HT-29 (cell line): ENCODE measurements at places on chromosomes 11 and 22.

- no peak for DNase-seq
Measured at GRCh38 chr11:73233211-73233610, 15.1 kb downstream of the P2RY2 start.

GRCh38 chr11:102500829-102501228 lies 29.7 kb downstream of the MMP7 start:
- DNase-seq: no peak

DNA sequence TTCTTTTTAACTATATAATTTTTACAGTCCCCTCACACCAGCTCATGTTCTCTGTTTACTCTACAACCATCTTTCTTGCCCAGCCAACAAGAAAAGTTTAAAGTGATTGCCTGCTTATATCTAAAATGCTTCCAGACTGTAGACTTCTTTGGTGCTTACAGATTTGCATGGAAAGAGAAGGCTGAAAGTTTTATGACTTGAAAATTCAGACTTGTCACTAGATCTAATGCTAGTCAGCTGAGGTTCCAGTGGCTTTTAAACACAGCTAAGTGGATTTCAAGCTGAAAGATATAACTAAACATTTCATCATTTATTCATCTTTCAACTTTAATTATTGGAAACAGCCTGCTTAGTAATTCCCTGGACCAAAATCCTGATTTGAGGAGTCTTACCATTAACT lies 178.4 kb downstream of the NAV2 start:
- DNase-seq: no peak

GRCh38 chr22:41982865-41983264 lies 13.6 kb downstream of the SEPTIN3 start:
- DNase-seq: no peak

DNA sequence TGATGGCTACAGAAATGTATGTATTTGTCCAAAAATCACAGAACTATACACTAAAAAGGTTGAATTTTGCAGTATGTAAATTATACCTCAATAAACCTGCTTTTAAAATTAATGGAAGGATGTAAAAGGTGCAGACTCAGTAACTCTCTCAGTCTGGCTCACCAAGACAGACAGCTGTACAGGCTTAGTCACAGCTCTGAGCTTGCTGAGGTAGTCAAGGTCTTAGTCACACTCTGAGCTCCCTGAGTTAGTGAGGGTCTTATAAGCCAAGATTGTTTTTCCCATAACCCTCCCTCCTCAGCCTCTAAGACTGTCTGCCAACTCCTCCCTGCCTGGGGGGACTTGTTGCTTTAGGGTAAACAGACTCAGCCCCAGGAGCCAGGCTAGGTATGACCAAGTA lies 59.3 kb upstream of the IZUMO1R start:
- no peak for DNase-seq

- no peak for DNase-seq
Measured at GRCh38 chr11:117789241-117789640, 7.8 kb downstream of the DSCAML1 start.

- no peak for DNase-seq
Measured at GRCh38 chr11:86889001-86889341, 66.2 kb downstream of the FZD4 start.

- no peak for DNase-seq
Measured at GRCh38 chr11:132772703-132773545, 759.4 kb downstream of the OPCML start.

- DNase-seq: no peak
Measured at GRCh38 chr11:64013141-64013896, 22.4 kb upstream of the FLRT1 start.
